Epithelial cell of alveolus of lung (primary cell): ENCODE measurements at places on chromosomes 2 and 18. TPM values are rescaled to one million over a fixed set of nuclear protein-coding genes. Genes with fewer than 3 reads are reported as not detected.

The LBX2 gene
- total RNA-seq, result 0.64 and 3.1 TPM in 2 replicates

The CLIP4 gene
- total RNA-seq, result 14.4 and 19.8 TPM in 2 replicates

The PLCD4 gene
- total RNA-seq, result 0.13 and 9.3 TPM in 2 replicates

The MC2R gene
- total RNA-seq, result not detected in 2 replicates

The TEKT4 gene
- total RNA-seq, result not detected in 2 replicates

The MPHOSPH10 gene
- total RNA-seq, result 20.4 and 22.4 TPM in 2 replicates

The GAD1 gene
- not detected in 2 replicates for total RNA-seq

The MAPK4 gene
- under 0.01 and 0.16 TPM in 2 replicates for total RNA-seq
